ENCODE measurements at places on chromosomes 7 and 10.

DNA sequence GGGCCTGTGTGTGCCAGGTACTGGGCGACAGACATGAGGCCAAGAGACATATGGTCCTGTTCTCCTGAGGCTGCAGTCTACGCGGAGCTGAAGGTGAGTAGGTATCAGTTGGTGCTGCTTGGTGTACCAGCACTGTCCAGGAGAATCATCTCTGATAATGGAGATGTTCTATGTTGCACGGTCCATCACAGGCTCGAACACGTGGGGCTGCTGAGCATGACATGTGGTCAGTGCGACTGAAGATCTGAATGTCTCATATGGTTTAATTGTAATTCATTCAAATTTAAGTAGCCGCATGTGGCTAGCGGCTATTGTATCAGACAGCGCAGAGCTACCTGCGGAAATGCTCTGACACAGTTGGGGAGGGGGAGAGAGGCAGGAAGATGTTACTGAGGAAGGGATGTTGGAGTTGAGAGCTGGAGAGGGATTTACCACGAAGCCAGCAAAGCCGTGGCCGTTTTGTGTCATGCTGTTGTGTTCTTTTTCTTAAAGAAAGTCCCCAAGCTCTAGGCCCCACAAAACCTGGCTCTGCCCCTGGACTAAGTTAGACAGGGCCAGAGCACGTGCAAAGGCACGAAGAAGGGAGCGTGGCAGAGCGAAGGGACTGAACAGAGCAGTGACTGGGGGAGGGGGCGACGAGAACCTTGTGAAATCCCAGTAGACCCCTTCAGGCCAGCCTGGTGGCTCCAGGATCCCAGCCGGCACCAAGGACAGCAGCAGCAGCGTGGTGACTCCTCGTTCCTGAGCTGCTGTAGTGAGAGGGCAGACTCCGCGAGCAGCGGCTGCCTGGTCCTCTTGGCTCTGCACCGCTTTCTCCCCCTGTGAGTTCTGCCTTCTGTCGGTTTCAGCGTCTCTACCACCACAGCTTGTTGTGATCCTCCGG lies 20.0 kb downstream of the SMKR1 start:
- DNase-seq: no peak

DNA sequence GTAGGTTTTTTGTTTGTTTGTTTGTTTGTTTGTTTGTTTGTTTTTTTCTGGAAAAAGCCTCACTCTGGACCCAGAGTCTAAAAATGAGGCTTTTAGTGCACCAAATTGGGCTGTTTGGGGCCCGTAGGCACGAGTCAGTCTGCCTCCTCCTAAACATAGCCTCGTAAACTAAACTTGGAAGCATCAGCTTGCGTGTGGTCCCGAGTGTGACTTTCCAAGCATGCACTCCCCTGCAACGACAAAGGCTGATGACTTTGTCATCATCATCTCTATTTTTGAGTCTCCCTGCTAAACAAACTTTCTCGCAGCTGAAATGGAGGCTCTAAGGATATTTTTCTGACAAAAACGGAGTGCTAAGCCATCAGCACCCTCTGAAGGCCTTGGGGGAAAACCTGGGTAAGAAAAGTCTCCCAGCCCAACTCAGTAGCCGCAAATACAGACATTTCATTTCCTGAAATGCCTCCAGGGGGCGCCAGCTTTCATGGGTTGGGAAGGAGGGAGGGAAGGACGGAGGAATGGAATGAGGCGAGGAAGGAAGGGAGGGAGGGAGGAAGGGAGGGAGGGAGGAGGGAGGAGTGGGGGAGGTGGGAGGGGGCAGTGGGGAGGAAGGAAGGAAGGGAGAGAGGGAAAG lies 245.9 kb downstream of the KCNMA1 start:
- DNase-seq: no peak

GRCh38 chr7:3260401-3260715 lies 40.7 kb upstream of the SDK1 start:
- no peak for DNase-seq

DNA sequence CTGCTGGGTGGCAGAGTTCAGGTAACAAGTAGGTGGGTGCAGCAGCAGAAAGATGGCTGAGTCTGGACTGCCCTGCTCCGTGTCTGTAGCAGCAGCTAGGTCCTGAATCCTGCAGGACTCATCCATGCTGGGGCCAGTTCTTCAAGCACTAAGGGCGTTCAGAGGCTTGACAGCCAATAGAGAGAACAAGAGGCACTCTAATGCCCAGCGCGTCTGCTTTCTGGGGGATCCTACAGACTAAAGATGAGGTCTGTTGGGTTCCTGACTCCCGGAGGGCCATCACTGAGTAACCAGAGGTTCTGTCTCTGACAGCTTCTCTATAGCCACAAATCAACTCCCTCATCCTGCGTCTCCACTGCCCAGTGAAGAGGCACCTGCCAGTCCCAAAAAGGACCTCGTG lies 125.5 kb downstream of the PTPN20 start:
- no peak for DNase-seq

DNA sequence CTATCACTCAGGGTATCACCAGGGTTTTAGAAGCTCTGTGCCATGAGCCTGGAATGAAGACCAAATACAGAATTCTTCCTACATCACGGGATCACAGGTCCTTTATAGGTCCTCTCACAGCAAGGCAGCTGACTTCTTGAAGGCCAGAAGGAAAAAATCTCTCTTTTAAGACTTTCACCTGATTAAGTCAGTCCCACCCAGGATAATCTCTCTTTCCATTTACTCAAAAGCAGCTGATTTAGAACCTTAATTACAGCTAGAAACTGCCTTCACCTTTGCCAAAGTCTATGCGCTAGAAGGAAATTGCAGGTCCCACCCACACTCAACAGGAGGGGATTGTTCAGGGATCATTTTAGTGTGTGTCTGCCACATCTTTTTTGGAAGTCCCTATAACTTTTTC lies 135.1 kb downstream of the RAB11FIP2 start:
- no peak for DNase-seq

Data from stimulated activated CD8-positive, alpha-beta memory T cell treated with anti-CD3 and anti-CD28 coated beads, Interleukin-12 subunit alpha, Interleukin-12 subunit beta, amount 100 ng/mL, for 4 hours (primary cell).